Stimulated activated CD4-positive, alpha-beta T cell treated with anti-CD3 and anti-CD28 coated beads, Interleukin-15, amount 100 ng/mL, for 24 hours (primary cell): ENCODE measurements at places on chromosomes 13 and 19.

- no peak for DNase-seq
Measured at GRCh38 chr13:64633948-64634347, 2596.2 kb downstream of the PCDH9 start.

GRCh38 chr13:28505543-28506135 is 10.7 kb upstream of the FLT1 start:
- no peak for DNase-seq

- no peak for DNase-seq
Measured at GRCh38 chr13:75938811-75939560, 302.9 kb downstream of the LMO7 start.

DNA sequence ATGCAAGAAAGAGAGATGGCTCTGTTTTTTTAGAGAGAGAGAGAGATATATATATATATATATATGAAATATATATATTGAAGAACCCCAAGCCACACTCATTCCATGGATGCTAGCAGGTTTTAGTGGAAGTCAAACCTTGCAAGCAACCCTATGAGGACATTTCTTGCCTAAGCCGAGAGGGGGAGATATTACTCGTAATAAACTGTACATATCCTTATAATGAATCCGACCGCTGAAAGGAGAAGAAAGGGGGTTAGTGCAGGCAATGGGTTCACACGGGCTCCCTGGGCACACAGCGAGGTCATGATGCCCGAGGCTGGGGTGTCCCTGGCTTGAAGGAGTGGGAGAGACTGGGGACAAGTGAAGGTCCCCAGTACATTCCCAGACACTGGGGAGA is 78.3 kb downstream of the IER2 start:
- no peak for DNase-seq

DNA sequence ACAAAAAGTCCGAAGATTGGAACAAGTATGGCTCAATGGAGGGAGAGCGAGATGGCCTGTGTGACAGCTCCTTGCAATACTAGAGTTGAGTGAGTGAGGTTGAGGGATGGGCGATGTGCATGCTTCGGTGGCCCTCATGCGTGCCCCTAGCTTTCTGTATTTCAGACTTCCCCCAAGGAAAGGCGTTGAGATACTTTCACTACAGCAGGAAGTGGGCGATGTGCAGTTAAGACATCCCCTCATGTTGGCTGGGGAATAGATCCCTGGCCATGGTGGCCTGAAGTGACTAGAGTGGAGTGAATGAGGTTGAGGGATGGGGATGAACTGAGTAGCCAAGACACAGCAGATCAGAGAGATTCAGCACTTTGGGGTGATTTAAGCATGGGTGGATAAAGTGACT is 633.9 kb upstream of the GPC6 start:
- DNase-seq: no peak

DNA sequence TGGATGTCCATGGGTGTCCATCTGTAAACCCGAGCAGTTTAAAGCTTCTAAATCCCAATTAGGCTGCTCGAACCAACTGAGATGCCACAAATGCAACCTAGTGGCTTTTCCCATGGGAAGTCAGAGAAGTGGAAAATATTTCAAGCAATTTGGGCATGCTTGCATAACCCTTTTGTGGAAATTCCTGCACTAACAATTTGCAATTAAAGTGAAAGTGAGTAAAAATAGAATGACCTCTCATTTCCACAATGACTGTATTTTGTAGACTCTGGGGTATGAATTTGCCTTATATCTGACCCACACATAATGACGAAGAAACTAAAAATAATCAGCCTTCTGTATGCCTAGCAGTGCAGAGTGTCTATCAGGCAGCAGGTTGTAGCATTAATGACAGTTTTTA is 91.8 kb upstream of the TSC22D1 start:
- DNase-seq: no peak

DNA sequence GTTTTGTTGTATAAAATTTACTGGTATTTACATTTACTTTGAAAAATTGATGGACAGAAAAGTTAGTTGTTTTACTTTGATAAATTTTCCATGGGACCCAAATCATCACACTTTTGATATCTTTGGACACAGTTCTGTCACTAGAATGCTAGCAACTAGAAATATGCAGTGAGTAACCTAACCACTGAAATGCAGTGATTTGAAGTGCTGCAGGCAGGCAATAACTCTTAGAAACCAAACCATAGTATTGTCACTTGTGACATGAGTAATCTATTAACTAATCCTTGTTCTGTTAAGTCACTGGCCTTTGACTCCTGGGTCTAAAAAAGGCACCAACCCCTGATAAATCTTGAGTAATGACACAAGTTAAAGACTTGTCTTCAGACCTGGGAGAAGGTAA is 620.0 kb upstream of the ATXN8OS start:
- DNase-seq: no peak

DNA sequence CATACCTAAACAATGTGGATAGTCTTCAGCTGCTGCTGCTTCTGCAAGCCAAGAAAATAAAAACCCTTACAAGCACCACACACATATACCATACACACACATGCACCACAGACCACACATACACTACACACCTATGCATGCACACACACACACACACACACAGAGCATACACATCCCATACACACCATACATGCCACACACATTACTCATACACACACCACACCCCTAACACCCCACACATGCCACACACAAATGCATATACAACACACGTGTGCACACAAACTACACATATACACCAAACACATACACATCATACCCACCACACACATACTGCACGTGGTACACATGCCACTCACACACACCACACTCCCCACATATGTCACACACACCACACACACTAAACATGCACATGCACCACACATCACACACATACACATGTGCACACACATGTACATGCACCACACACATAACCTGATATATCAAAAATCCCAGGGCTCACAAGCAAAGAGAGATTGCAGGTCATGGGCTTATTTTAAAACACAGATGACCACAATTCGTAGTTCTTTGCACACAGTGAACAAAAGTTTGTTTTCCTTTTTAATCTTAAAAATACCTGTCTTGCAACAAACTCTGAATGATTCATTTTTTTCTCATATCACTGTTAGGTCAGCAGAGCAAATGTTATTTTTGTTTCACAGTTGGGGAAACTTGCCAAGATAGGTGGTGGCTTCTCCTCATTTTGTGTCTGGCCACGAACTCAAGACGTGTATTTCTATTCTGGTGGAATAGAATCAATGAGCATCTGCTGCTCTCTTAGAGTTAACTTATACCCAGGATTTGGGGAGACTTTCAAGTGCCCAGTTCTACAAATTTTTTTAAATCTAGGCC is 456.6 kb downstream of the FGF9 start:
- DNase-seq: no peak
